ENCODE measurements at places on chromosomes 6 and 20.

- DNase-seq, result no peak
Measured at GRCh38 chr20:33640287-33640686, 21.8 kb upstream of the C20orf144 start.

DNA sequence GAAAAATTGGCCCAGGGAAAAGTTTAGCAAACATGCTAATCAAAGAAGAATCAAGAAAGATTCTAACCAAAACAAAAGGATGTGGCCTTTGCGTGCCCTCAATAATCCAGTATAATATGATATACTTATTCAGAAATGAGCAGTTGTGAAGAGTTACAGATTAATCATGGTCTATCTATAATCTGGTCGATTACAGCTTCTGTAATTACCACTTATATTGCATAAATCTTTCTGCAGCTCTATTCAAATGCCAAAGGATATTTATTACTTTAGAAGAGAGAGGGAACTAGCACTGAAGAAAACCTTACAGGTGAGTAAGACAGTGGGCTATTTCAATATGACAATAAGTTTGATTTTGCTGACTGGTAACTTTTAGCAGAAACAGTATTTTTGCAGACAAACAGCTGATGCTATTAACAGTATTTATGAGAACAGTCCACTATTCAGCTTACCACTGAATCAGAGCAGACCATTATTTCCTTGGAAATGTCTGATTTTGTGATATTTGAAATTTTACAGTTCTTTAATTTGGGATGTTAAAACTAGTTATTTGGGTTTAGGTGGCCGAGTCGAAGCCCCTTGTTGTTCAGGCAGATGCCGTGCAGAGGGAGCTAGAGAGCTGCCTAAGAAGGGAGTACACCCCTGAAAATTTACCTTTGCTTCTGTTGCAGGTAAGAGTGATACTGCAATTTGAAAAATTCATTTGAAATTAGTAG lies 92.2 kb downstream of the CEP57L1 start:
- DNase-seq, result peak; percentile 58

- DNase-seq, result no peak
Measured at GRCh38 chr6:15255909-15256395, 10.1 kb downstream of the JARID2 start.

DNA sequence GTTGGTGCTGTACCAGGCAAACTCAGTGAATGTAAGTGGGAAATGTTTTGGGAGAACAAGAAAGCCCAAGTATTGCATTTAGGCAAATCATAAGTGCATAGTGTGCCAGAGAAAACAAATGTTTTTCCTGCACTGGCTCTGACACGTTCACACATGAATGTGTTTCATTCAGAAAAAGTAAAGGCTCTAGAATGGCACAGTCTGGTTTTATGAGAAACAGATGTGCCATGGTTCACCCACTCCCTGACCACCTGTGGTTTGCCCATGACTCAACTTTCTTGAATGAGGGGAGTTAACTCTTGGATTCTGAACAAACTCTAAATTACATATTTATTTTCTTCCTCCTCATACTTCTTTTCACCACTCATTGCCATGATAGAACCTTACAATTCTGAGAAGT lies 126.9 kb downstream of the KCNQ5 start:
- DNase-seq, result no peak

GRCh38 chr6:169064194-169064593 lies 189.5 kb downstream of the THBS2 start:
- no peak for DNase-seq

GRCh38 chr6:169963581-169964297 lies 212.3 kb downstream of the ERMARD start:
- DNase-seq, result no peak

DNA sequence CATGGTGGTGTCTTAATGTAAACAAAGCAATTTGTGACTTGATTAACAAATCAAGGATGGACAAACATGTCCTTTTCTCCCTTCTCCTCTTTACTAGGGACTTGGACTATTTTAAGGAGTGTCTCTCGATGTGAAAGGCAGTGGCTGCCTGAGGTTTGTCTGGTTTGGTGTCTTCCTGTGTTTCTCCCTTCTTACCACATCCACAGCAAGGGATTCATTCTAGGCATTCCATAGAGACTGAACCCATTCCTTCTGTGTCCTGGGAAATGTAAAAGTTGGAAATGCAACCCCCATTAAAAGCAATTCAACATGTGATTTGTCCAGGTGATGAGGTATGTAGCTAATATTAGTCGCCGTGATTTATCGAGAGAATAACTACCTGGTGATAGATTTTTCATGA lies 15.9 kb downstream of the NRN1 start:
- no peak for DNase-seq

DNA sequence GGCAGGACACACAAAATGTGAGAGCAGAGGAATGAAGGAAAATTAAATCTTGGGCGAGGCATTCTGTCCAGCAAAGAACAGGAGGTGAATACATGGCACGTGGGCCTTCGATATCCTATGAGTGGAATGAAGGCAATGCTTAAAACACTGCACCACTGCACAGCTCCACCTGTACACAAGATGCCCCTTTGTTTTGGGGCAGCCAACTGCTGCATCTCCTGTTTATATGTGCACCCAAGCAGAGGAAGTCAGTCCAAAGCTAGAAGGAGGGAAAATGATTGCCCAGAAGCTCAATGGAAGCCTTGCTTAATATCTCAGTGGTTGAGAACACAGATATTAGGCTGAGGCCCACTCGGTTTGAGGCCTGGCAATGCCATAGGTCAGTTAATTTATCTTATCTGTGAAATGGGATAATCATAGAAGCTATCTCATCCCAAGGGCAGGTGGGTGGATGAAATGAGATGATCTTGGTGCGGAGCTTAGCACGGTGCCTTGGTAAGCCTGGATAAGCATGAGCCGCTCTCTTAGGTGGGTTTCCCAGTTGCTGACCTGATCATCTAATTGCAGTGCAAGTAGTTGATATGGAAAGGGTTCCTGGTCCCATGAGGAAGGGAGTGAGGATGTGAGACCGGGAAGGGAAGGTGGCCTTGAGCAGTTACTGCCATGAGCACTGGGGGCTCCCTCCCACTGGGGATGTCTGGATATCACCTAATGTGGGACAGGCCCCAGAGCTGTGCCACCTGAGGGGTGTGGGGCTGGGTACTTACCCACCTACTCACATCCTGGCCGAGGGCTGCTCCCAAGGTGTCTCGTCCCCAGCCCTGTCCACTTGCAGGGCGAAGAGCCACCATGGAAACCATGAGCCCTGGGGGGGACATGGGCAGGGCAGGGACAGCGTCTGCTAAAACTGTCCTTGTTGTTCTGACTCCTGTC lies 9.9 kb downstream of the BANF2 start:
- DNase-seq, result peak; percentile 46

DNA sequence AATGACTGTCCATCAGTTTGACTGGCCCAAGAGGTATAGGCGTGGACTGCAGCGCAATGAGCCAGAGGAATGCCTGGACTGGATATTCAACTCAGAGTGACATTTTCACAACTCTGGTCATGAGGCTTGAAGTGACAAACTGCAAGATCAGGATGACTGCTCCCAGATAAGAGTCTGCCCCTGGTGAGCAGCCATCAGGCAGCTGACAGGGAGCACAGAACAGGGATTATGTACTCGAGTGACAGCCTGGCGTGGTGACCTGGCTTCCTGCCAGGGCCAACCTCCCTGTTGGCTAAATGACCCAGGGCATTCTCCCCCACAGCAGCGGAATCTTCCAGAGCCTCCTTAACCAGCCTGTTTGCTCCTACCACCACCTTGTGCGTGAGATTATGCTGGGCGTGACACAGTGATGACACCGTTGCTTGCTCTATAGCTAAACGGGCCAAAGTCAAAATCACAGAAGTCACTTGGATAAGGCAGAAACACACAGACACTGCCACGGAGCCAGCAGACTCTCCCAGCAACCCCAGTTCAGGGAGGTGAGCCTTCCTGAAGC lies 209.1 kb upstream of the JARID2 start:
- DNase-seq, result peak; percentile 97

DNA sequence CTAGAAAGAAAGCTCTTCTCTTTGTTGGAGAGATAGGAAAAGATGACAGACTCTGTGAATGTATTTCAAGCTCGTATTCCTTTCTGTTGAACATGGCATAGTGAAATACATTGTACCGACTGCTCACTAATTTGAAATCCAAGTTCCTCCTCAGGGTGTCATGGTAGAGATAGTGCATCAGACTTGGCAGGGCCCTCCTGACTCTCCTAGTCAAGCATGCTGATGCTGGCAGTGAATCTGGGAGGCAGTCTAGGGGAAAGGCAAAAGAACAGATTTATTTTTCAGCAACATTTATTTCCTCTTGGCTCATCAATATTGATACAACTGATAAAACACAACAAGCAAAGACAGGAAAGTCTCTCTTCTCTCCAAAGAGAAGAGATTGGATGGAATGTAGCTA lies 356.3 kb upstream of the IRAK1BP1 start:
- DNase-seq, result no peak

- DNase-seq, result no peak
Measured at GRCh38 chr6:153523390-153523789, 392.3 kb upstream of the RGS17 start.

DNA sequence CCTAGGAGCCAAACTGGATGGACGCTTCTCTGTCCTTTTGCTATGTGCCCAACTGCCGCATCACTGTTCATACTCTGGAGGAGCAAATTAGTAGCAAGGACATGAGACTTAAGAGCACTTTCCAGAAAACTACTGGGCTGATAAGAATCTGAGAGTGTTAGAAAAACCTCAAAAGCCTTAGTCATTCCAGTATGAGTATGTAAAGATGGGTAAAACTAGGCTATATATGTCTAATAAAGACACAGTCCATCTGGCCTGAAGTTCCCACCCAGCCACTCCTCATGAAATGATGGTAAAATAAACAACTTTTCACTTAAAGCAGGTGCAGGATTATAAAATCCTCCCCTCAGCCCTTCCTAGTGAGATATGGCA lies 30.6 kb downstream of the SHLD1 start:
- no peak for DNase-seq

Measured in thyroid gland (tissue), 4 donors.